Activated CD4-positive, alpha-beta T cell treated with anti-CD3 and anti-CD28 coated beads for 36 hours (primary cell): ENCODE measurements at places on chromosomes 16 and 17. TPM values are rescaled to one million over a fixed set of nuclear protein-coding genes. Genes with fewer than 3 reads are reported as not detected.
A peak's percentile ranks its signal among the peaks of the same experiment; 100 is the strongest.

DNA sequence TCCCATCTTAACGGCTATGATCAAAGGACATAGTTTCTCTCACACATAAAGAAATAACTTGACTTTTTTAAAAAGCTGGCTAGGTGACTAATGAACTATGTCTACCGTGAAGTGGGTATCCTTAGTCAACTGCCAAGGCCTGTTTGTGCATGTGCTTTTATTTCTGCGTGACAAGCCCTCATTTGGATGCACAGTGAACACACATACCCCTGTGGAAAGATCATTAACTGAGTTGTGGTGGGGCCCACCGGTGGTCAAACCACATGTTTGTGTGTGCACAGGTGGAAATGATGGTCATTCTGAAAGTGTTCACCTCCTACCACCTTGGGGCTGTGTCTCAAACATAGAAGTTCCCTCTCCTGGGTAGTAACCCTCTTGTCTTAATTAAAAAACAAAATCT is 256.1 kb upstream of the SALL1 start:
- no peak for DNase-seq

STH gene
- total RNA-seq, result not detected

- DNase-seq, result no peak
Measured at GRCh38 chr17:72759301-72759700, 333.2 kb downstream of the SLC39A11 start.

DNA sequence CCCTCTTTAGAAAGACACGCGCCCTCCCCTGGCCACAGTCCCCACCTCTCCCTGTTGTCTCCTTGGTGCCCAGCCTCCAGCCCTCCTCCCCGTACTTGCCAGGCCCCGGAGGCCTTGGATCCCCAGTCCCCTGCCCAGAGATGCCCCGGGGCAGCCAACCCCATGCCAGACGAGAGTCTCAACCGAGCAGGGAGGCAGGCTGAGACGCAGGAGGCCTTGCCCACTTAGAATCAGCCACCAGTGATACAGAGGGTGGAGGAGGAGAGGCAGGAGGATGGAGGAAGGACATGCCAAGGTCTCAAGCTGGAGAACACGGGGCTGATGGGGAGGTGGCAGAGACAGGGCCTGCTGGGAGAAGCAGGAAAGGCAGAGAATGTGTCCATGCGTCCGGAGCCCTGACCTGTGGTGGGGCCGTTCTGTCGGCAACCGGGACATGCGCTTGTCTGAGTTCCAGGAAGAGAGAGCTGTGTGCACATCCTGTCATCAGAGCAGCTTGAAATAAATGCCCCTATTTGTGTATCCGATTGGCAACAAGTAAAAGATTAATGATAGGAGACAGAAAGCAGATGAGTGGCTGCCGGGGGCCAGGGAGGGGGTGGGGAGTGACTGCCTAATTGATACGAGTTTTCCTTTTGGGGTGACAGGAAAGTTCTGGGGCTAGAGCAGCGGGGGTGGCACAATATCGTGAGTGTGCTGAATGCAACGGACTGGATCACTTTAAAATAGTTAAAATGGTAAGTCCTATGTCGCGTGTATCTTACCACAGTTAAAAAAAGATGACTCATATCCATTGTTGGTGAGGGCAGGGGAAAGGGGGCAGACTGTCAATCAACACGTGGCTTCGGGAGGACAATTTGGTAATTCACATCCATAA is 44.7 kb upstream of the MEAK7 start:
- DNase-seq, result peak; percentile 44

MFAP4 gene
- total RNA-seq, result not detected

GRCh38 chr17:68089881-68090280 is 54.3 kb downstream of the KPNA2 start:
- peak; percentile 47 for DNase-seq

DNA sequence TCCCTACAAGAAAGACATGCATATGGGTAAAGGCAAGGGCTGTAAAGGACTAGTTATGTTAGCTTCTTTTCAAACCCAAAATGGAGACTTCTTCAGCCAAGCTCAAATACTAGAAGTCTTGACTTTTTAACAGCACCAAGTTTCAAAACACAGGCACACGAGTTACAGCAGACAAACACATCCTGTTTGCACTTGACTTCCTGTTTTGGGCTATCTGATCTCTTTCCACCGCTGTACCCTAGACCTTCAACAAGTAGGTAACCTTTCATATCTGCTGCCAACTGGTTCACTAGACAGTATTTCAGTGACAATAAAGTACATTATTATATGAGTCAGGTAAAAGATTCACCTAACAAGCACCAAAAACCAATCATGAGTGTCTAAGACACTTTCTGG is 12.3 kb downstream of the RFFL start:
- DNase-seq, result peak; percentile 29

DNA sequence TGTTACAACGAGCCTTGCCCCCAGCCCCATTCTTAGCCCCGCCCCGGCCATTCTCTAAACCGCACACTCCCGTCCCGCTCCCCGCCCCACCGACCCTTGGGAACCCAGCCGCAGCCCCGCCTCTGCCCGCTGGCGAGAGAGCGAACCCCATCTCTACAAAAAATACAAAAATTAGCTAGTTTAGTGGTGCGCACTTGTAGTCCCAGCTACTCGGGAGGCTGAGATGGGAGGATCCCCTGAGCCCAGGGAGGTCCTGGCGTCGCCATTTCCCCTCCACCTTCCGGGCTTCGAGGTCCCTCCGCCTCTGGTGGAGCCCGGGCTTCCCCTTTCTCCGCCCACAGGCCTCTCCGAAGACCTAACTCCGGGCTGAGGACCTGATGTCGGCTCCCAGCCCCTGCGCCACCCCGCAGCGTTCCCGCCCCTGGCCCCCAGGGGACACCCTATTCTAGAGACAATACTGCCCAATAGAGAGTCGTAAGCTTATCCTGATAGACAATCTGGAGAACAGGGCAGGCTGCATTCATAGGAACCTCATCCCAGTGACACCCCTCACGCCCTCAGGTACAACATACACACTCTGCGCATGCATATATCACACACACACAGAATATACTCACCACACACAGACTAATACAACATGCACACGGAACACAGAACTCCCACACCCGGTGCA is 480 bp upstream of the PROCA1 start:
- peak; percentile 83 for DNase-seq

CCL1 gene
- not detected for total RNA-seq

GRCh38 chr17:6052926-6053325 is 17.3 kb upstream of the WSCD1 start:
- no peak for DNase-seq

- DNase-seq, result no peak
Measured at GRCh38 chr16:22721511-22722100, 92.4 kb upstream of the HS3ST2 start.

- no peak for DNase-seq
Measured at GRCh38 chr16:79835194-79835593, 234.7 kb upstream of the MAF start.

DNA sequence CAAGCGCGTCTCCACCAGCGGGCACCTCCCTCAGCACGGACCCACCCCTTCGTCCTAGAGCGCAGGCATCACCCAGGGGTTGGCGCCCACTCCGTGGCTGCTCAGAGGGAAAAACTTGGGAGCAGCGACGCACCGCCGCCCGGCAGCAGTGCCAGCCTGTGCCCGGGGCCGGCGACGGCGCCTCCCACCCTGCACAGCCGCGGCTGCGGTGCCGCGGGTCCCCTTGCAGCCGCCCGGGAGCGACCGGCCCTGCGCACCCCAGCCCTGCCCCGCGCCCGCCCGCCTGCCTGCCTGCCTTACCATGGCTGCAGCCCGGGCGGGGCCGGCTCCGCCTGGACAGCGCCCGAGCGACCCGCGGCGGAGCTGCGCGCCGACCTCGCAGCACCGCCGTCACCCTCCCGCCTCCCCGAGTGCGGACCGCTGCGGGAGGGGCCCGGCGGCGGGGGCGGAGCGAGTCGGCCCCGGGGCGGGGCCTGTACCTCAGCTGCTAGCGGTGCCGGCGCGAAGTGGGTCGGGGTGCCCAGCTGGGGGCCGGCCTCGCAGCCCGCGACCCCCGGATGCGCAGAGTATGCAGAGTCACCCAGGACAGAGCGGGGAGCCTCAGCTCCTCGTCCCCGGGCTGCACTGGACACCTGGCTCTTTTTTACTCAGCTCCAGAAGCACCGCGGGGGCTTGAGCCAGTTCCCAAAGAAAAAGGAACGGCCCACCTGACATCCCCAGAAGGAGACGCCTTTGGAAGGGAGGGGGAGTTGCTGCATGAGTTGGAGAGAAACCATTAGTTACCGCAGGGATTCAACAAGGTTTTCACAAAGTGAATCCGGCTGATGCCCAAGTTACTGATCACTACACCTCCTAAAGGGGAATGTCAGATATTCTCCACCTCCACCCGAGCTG is 17.5 kb upstream of the MTMR4 start:
- DNase-seq, result peak; percentile 70

DNA sequence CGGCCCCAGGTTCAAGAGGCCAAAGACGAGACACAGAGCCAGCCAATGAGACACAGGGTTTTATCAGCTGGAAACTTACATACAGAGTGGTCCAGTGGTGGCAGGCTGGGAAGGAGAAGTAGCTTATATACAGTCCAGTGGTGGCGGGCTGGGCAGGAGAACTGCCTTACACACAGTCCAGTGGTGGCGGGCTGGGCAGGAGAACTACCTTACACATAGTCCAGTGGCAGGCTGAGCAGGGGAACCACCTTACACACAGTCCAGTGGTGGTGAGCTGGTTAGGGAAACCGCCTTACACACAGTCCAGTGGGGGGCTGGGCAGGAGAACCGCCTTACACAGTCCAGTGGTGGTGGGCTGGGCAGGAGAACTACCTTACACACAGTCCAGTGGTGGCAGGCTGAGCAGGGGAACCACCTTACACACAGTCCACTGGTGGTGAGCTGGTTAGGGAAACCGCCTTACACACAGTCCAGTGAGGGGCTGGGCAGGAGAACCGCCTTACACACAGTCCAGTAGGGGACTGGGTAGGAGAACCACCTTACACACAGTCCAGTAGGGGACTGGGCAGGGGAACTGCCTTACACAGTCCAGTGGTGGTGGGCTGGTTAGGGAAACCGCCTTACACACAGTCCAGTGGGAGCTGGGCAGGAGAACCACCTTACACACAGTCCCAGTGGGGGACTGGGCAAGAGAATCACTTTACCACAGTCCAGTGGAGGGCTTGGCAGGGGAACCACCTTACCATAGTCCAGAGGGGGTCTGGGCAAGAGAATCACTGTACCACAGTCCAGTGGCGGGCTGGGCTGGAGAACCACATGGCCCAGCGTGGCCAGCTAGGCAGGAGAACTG is 90.9 kb downstream of the GAS7 start:
- DNase-seq, result no peak

DNA sequence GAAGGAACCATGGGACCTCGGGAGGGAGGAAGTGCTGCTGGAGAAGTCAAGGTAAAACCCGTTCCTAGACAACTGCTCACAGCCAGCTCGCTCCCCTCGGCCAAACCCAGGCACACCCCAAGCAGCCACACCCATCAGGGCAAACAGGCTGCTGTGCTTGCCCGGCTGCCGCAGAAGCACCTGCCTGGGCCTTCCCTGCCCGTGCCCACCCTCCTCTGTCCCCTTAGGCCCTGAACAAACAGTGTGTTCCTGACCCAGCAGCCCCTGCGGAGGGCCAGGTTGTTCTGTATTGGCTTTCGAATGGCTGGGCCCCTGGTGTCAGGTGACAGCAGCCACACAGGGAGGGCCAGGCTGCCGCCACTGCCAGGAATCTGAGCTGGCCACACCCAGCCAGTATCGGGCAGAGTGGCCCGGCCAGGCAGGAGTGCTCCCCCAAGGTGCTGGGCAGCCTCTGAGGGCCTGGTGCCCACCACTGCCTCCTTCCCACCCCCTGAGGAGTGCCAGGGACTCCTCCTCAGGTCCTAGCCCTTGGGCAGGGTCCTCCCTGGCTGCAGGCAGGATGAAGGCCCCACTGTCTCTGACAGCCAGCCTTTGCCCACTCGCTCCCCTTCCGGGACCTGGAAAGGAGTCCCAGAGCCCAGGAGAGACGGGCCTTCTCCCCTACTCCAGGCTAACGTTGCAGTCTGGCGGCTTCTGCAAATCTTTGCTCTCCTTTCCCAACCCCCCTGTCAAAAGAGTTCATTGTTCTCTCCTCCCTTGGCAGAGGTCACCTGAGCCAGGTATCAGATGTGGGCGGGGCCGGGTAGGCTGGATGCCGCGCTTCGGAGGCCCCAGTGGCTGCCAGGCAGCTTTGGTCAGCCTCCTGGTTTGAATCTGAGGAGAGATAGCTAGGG is 24.0 kb downstream of the LLGL2 start:
- DNase-seq, result no peak

DNA sequence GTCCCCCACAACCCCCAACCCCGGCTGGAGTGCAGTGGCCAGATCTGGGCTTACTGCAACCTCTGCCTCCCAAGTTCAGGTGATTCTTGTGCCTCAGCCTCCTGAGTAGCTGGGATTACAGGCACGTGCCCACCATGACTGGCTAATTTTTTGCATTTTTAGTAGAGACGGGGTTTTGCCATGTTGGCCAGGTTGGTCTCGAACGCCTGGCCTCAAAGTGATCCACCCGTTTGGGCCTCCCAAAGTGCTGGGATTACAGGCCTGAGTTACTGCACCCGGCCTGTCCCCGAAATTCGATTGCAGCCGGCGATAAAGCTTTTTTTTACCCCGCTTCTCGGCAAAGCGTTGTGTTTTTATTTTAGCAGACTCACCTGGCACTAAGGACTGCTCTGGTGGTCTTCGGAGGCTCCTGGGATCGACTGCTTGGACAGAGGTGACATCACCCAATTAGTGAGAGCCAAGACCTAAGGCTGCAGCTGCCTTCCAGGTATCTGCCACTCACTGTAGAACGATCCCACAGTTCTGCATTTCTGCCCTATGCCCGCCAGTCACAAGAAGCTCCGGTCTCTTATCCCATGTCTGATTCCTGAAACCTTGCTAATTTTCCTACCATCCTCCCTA is 82.2 kb upstream of the ARL4D start:
- peak; percentile 38 for DNase-seq

PGS1 gene
- total RNA-seq, result 73.3 TPM

DNA sequence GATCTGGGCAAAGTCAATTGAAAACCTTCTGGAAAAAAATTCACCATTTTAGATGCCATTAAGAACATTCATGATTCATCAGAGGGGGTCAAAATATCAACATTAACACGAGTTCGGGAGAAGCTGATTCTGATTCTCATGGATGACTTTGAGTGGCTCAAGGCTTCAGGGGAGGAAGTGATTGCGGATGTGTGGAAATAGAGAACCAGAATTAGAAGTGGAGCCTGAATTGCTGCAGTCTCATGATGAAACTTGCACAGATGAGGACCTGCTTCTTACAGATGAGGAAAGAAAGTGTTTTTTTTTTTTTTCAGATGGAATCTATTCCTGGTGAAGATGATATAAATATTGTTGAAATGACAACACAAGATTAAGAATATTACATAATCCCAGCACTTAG is 12.9 kb downstream of the ITGAX start:
- no peak for DNase-seq

ABCC3 gene
- not detected for total RNA-seq

GRCh38 chr16:31455601-31456314 is 3.5 kb upstream of the ARMC5 start:
- DNase-seq, result peak; percentile 50

GRCh38 chr16:11597235-11598095 is 10.7 kb upstream of the LITAF start:
- DNase-seq, result peak; percentile 34

- DNase-seq, result no peak
Measured at GRCh38 chr17:82060001-82060380, 5.6 kb downstream of the DUS1L start.

TBC1D3I gene
- 0.28 TPM for total RNA-seq
